CD4-positive, alpha-beta T cell treated with Interleukin-6 for 4 hours (primary cell): ENCODE measurements at places on chromosomes 7 and 10.
A peak's percentile ranks its signal among the peaks of the same experiment; 100 is the strongest.

GRCh38 chr10:133475821-133476640, 22.3 kb downstream of the SCART1 start:
- peak; percentile 14 for DNase-seq

- DNase-seq = no peak
Measured at GRCh38 chr7:135736586-135737305, 8.8 kb upstream of the SLC13A4 start.

DNA sequence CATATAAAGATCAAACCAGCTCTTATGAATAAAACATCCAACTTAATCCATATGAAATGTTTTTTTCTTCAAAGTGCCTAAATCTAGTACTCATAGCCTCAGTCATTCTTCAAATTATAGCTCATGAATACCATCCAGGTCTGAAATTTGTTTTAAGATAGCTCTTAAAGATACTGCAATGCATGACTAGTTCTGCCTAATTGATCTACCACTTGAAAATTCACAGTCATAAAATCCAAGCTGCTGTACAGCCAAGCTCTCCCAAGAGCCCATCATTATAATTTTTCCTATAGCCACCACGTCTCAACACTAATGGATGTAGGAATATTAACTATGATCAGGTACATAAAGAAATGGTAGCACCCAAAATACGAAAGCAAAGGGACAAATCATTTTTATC, 87.9 kb upstream of the RNF148 start:
- no peak for DNase-seq

GRCh38 chr10:129219364-129219763, 247.7 kb upstream of the MGMT start:
- DNase-seq = no peak

- no peak for DNase-seq
Measured at GRCh38 chr7:24017519-24017918, 266.5 kb upstream of the NPY start.

GRCh38 chr10:129754211-129755050, 209.6 kb downstream of the EBF3 start:
- DNase-seq = no peak

DNA sequence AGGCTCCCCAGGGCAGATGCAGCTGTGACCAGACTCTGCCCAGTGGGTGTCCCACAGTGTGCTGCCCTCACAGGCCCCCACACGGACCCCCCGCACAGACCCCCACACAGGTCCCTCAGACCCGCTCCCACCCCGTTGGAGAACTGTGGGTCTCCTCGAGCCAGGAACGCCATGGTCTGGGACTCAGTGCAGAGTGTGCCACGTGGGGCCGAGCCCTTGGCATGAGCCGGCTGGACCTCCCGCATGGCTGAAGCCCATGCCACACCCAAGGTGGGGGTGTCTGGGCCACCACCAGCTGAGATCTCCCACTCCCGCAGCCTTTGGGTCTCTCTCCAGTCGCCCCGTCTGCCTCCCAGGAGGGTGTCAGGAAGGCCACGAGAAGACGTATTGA, 34.3 kb downstream of the JAKMIP3 start:
- no peak for DNase-seq

- no peak for DNase-seq
Measured at GRCh38 chr7:157620616-157621015, 283.8 kb downstream of the DNAJB6 start.

- no peak for DNase-seq
Measured at GRCh38 chr7:31192986-31193385, 140.9 kb downstream of the ADCYAP1R1 start.

GRCh38 chr10:29411666-29412315, 122.9 kb downstream of the LYZL1 start:
- DNase-seq = no peak

GRCh38 chr10:103677486-103678177, 177.7 kb downstream of the SH3PXD2A start:
- DNase-seq = no peak

- DNase-seq = no peak
Measured at GRCh38 chr7:117041007-117041406, 87.7 kb downstream of the ST7 start.

- no peak for DNase-seq
Measured at GRCh38 chr7:140983802-140984201, 30.9 kb downstream of the MRPS33 start.

DNA sequence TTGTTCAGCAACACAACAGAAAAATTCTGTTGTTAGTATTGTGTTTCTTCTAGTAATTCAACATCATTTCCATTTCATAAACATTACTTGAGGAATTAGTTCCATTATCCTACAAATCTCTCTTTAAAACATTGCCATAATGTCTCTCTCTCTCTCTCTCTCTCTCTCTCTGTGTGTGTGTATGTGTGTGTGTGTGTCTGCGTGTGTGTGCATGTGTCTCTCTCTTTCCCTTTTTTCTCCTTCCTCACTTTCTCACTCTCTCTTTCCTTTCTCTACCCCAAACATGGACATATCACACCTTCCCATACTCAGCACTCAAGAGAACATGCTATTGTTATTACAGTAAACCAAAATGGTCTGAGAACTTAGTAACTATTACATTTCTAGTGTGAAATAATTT, 16.6 kb downstream of the LRRTM3 start:
- no peak for DNase-seq

- DNase-seq = no peak
Measured at GRCh38 chr10:72728462-72728861, 36.5 kb downstream of the MCU start.

DNA sequence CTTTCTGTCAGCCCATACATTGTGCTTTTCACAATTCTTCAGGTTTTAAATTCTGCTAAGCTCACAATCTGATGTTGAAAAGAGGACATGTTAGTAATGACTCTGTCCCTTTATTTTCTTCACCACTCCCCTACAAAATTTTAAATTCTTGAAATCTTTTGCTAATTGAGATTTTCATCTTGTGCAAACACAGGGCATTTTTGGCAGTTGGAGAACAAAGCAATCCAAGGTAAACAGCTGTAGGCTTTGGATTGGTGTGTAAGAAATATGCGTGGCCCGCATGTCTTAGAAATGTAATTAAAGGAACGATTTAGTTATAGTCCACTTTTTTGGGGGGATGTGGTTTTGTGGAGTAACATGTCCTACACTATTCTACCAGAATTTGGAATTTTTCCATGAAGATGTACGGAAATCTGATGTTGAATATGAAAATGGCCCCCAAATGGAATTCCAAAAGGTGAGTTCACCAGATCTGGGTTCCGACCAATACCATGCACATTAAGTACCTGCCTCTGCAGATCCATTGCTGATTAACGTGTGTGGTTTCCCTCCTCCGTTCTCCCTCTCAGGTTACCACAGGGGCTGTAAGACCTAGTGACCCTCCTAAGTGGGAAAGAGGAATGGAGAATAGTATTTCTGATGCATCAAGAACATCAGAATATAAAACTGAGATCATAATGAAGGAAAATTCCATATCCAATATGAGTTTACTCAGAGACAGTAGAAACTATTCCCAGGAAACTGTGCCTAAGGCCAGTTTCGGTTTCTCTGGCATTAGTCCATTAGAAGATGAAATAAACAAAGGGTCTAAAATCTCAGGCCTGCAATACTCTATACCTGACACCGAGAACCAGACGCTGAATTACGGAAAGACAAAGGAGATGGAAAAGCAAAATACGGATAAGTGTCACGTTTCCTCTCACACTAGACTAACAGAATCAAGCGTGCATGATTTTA, 181.1 kb downstream of the ARHGAP21 start:
- no peak for DNase-seq

- DNase-seq = no peak
Measured at GRCh38 chr7:67343114-67343513, 346.5 kb downstream of the TYW1 start.

GRCh38 chr10:72455889-72456595, 101.3 kb upstream of the DNAJB12 start:
- DNase-seq = no peak

DNA sequence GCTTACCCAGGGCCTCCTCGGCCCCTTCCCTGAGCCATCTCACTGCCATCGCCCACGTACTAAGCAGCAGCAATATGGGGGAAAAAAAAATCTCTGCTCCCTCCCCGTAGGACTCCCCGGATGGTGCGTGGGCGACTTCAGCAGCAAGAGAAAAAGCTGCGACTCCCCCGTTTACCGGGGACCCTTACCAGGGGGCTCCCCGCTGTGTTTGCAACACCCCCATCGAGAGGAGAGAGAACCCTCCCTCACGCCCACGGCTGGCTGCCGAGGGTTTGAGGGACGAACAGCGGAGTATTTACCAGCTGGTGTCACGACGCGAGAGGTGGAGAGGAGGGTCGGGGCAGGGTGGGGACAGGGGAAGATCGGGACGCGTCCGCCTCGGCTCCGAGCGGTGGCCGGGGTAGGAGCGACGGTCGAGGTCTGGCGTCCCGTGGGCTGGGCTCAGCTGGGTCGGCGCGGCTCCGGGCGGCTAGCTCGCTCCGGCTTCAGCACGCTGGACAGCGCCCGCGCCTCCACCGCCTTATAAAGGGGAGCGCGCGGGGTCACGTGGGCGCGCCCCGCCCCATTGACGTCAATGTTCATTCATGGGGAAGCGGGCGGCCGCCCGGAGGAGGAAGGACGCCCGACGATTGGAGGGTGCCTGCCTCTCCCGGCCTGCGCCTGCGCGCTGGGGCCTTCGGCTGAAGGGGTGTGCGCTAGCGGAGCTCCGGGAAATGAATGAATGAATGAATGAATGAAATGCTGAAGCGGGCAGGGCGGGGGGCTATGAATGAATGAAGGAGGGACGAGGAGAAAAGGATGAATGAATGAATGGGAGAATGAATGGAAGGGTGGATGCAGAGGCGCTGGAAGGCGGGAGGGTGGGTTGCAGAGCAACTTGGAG, at the start of gene VGF:
Gene VGF, minus strand, starts transcription at position 495 of the 883 bp plus-strand sequence. CDS start 726 bp downstream, outside the sequence.
- DNase-seq = peak; percentile 93

DNA sequence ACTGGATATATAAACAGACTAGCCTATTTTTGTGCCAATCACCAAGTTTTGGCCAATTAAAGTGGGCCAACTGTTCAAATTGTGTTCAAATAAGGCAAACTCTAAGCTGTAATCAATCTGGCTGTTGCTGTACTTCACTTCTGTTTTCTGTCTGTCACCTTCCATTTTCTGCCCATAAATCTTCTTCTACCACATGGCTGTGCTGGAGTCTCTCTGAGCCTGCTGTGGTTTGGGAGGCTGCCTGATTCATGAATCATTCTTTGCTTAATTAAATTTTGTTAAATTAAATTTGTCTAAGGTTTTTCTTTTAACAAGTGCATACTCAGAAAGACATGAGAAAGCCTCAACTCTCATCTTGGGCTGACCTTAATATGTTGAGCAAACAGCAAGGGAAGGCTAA, 172.6 kb upstream of the VIPR2 start:
- DNase-seq = no peak

- no peak for DNase-seq
Measured at GRCh38 chr10:114100848-114101741, 57.4 kb downstream of the ADRB1 start.

DNA sequence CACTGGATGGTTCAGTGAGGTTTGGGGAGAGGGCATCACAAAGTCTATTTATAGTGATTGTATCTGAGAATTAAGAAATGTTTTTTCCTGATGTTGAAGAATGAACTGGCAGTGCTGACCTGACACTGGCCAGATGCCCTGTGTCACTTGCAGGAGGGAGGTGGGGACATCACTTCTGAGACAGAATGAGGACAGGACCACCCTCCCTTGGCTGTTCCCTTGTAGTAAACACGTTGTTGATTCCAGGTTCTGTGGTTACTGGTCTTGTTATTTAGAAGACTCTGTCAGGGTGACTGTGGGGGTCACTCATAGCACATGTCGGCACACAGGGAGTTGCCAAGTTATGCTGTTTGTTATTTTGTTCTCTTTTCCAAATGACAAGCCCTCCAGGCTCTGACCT, 126.4 kb downstream of the ADCY1 start:
- no peak for DNase-seq

- DNase-seq = no peak
Measured at GRCh38 chr10:122557516-122557915, 3.0 kb upstream of the DMBT1 start.

- DNase-seq = no peak
Measured at GRCh38 chr7:1562597-1563051, 6.6 kb upstream of the TMEM184A start.
